ENCODE measurements at places on chromosomes 7 and 10.

DNA sequence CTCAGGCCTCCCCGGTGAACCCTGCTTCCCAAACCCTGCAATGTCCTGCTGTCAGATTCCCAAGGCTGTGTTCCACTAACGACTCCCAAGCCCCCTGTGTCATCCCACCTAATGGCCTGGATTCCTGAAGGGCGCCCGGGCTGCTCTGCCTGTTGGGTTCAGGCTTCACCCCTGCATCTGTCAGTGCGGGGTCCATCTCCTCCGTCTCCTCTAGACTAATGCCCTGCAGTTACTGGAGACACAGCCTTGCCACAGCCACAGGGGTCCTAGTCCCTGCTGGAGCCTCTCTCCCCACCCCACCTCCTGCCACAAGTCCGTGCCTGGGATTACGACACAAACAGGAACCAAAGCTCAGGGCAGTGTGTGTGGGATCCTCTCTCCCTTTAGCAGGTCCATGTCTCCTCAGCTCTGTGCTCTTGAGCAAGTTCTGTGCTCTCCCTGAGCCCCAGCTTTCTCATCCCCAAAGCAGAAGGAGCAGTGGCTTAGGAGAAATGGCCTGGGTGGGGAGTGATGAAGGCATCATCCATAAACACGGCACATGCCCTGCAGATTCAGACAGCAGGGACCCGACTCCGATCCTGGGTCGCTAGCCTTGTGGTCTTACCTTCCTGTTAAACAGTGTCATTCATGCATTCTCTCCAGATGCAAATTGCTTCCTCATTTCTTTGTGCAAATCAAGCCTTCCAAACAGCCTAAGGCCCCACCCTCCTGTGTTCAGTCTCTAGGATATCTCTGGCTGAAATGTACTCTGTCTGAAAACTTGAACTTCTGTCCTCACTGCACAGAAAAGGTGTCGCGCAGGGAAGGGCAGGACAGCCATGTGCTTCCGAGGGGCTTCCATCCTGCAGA is 8.2 kb upstream of the RBP3 start:
- no peak for DNase-seq

- DNase-seq, result no peak
Measured at GRCh38 chr10:77811831-77812430, 114.6 kb downstream of the DLG5 start.

- DNase-seq, result no peak
Measured at GRCh38 chr7:5477723-5478531, 54.3 kb upstream of the TNRC18 start.

DNA sequence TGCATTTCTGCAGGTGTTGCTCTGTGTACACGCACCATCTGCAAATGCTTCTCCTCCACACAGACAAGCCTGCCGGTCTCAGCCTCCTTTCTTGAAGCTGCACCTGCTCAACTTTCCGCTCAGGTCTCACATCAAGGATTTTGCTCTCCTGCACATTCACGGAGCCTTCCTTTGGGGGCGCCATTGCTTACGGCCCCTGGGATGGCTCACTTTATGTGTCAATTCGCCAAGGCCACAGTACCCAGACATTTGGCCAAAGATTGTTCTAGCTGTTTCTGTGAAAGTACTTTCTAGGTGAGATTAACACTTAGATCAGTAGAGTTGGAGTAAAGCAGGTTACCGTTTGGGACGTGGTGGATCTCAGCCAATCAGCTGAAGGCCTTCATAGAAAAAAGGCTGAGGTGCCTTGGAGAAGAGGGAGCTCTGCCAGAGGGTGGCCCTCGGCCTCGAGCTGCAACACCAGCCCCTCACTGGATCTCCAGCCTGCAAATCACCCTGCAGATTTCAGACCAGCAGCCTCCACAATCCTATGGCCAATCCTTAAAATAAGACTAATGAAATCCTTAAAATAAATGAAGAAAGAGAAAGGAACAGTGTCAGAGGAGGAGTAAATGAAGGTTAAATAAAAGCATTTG is 39.9 kb upstream of the PPP2R2D start:
- DNase-seq, result no peak

- no peak for DNase-seq
Measured at GRCh38 chr10:78267598-78267997, 233.9 kb downstream of the RPS24 start.

GRCh38 chr10:25328361-25328760 is 153.6 kb downstream of the GPR158 start:
- no peak for DNase-seq

DNA sequence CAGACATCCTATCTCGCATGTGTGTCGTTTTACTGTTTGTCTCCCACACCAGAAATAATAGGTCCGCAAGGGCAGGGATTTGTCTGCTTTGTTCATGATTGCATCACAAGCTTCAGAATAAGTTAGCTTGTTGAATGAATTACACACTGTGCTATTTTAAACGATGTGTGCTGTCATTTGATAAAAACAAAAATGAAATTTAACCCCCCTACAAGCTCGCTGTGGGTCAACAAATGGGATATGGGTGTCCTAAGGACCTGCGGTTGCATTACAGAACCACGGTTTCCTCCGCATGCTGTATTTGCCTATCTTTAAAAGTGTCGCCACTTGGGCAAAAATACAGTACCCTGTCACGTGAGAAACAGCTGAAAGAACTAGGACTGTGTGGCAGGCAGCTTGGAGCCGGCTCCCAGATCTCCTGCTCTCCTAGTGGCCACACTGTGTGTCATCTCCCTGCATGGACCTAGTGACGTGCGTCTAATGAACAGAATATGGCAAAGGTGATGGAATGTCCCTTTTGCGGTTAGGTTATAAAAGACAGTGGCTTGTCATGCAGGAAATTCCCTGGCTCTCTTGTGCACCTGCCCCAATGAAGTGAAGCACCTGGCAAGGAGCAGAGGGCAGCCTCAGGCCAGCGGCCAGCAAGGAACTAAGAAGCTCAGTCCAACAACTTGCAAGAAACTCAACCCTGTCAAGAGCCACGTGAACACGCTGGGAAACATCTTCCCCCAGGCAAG is 32.9 kb upstream of the CRYGN start:
- no peak for DNase-seq

DNA sequence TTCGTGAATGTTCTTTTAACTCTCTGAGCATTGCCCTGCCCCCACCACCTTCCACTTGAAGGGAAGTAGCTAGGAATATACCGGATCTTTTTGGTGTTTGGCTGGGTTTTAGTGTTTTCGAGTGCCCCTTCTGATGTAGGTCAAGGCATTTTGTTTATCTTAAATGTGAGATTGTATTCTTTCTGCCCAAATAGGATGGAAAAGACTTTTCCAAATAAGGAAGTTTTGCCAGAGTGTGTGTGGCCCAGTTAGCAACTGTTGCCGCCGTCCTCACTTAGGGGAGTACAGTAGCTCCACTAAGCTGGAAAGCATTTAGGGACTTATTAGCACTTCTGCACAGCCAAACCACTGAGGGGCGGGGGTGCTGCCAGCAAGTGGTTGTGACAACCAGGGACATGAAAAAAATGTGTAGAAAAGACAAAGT is 29.8 kb upstream of the VCL start:
- DNase-seq, result peak; percentile 26

DNA sequence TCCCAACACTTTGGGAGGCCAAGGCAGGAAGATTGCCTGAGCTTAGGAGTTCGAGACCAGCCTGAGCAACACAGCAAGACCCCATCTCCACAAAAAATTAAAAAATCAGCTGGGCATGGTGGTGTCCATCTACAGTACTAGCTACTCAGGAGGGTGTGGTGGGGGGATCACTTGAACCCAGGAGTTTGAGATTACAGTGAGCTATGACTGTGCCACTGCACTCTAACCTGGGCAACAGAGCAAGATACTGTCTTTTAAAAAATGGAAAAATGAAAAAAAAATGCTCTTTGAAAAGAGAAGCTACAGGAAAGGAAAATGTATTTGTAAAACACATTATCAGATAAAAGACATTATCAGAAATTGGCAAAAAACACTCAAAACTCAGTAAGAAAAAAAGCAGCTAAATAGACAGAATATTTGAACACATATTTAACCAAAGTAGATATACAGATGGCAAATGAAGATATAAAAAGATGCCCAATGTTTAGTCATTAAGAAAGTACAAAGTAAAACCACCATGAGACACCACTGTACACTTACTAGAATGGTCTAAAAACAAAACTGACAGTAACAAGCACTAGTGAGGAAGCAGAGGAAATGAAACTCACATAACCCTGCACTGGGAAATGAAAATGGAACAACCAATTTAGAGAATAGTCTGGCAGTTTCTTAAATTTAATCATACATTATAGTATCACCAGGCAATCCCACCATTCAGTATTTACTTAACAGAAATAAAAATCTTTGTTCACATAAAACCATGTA is 40.5 kb downstream of the NRBF2 start:
- DNase-seq, result no peak

DNA sequence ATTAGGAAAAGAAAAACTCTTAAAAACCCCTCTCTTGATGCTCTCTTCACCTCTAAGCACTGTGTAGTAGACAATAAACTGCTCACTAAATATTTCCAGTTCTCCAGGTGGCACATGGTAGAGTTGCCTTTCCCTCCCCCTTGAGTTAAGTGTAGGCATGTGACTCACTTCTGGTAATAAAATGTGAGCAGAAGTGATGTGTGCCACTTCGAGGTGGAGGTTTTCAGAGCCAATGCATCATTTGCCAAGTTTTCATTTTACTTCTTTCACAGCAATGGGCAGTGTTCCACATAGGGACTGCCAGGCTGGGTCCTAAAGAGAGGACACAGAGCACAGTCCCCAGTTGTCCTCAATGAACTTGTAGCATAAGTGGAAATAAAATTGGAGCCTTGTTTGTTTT is 131.6 kb upstream of the NPY start:
- no peak for DNase-seq

GRCh38 chr7:82091126-82091684 is 321.4 kb upstream of the HGF start:
- no peak for DNase-seq

DNA sequence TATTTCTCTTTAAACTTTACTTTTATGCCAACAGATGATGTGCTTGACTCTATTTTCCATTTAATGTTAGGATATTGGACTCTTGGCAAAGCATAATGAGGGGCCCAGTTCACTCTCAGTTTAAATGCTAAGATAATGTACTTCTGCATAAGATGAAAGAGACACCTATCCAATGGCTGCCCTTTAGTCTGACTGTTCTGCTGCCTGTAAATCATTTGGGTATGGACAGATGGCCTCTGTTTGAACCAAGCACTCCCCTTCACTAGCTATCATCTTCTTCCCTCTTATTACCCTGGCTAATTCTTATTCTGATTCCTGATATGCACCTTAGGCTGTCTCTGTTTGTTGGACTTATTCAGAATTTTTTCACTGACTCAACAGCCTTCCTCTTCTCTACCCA is 72.1 kb downstream of the SEM1 start:
- no peak for DNase-seq
